ENCODE measurements at places on chromosomes 6 and 20.

DNA sequence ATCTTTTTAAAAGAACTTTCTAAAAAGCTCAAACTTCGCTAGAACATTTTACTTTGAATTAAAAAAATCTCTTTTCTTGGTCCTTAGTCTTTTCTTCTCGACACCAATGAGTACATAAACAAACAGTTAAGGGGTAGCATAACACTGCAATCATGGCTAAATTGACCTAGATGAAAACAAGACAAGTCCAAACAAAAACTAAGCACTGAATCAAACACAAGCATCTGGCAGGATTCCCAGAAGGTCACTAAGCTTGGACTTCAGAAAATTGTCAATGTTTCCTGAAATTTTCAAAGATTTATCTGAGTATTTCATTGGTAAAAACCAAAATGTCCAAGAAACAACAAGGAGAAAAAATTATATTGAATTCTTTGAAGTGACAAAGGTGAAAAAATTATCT is 5.0 kb downstream of the COL21A1 start:
- DNase-seq = no peak

DNA sequence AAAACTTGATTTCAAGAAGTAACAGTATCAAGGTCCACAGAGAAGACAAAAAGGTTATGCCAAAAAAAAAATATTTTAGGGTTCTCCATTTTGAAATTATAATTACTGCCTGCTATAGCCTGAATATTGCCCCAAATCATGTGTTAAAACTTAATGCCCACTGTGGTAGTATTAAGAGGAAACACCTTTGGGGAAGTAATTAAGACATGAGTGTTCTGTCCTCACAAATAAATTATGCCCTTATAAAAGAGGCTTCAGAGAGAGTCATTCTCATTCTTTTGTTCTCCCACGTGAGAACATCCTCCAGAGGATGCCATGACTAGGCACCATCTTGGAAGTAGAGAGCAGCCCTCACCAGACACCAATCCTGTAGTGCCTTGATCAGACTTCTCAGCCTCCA is 66.2 kb downstream of the GMDS start:
- DNase-seq = no peak

GRCh38 chr6:113854531-113855499 is 2.3 kb upstream of the MARCKS start:
- DNase-seq = peak; percentile 96

DNA sequence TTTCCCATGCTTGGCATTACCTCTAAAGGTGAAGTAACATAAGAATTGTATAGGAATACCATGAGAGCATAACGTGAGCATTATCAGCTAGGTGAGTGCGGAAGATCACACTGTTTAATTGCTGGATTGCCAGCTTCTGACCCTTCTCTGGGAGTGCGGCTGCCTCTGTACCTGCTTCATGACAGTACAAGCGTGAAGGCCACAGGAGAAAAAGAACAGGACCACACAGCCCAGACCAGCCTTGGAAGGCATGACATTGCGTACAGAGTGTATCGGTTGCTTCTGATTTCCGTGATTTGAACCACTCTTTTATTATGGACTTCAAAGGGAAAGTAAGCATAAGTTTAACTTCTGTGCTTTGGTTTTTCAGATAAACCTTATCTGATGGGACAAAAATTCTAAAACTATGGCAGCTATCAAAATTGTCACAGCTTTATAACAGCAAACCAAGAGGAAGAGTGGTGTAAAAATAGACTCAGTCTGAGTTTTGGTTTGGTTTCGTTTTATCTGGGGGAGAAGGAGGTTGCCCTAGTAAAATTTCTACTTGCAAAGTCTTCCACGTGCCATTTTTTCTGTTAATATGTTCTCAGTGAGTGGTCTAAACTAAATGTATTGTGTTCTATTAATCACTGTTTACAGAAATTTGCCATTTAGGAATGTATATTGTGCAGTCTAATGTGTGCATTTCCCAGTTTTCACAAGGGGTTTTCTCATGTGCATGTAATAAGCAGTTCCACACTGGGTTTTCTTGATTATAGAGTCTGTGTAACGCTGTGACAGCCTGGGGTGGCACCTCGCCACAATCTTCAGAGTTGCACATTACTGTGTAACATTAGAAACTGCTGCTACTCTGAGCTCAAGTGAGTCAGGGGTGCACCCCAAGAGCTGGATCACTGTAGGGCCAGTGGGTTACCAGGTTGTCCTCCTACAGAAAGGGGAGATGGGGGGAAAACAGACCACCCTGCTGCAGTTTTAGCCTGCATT is 97.3 kb downstream of the RPP40 start:
- no peak for DNase-seq

- peak; percentile 73 for DNase-seq
Observed at GRCh38 chr6:21310568-21311140, 282.9 kb upstream of the SOX4 start.

- no peak for DNase-seq
Observed at GRCh38 chr6:13528232-13528631, 40.8 kb upstream of the GFOD1 start.

DNA sequence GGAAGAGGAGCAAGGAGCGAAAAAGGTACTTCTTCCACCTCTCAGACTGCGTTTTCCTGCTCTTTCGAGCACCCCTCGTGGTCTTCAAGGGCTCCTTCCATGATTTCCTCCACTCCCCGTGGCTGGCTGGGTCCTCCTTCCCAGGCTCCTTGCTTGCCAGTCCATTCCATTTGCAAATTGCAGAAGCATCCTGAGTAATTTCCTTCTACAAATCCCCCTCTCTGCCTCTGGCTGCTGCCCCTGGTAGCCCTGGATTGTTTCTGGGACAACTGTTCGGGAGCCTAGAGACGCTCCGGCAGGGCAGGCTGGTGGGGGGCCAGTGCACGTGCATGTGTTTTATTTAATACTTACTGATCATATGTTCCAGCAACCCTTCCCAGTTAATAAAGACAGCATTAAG is 173.1 kb downstream of the ZMYND8 start:
- DNase-seq = no peak

GRCh38 chr6:1362643-1363042 is 26.7 kb upstream of the FOXF2 start:
- no peak for DNase-seq

DNA sequence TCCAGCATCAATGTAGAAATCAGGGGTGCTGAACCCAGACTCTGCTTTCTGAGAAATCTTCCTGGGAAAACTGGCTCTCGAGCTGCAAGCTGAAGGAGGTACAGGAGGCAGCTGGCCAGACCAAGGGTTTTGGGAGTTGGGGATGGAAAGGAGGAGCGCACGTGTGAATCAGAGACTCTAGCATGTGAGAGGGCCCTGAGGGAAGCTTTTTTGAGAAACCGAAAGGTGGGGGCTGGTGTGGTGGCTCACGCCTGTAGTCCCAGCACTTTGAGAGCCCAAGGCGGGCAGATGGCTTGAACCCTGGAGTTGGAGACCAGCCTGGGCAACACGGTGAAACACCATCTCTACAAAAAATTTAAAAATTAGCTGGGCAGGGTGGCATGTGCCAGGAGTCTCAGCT is 37.1 kb upstream of the EEF1E1 start:
- no peak for DNase-seq

DNA sequence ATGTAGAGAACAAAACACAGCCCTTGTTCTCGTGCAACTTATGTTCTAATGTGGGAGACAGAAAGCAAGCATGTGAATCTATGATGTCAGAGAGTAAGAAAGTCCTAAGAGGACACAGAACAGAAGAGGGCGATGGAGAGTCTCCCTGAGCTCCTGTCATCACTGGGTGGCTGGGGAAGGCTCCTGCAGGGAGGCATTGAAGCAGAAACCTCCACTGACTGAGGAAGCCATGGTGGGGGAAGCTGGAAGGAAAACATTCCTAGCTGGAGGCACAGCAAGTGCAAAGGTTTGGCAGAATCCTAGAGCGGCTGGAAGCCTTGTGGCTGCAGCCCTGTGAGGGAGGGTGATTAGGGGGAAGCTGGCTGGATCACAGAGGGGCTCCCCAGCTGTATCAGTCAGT is 248.0 kb downstream of the CDH26 start:
- peak; percentile 74 for DNase-seq

DNA sequence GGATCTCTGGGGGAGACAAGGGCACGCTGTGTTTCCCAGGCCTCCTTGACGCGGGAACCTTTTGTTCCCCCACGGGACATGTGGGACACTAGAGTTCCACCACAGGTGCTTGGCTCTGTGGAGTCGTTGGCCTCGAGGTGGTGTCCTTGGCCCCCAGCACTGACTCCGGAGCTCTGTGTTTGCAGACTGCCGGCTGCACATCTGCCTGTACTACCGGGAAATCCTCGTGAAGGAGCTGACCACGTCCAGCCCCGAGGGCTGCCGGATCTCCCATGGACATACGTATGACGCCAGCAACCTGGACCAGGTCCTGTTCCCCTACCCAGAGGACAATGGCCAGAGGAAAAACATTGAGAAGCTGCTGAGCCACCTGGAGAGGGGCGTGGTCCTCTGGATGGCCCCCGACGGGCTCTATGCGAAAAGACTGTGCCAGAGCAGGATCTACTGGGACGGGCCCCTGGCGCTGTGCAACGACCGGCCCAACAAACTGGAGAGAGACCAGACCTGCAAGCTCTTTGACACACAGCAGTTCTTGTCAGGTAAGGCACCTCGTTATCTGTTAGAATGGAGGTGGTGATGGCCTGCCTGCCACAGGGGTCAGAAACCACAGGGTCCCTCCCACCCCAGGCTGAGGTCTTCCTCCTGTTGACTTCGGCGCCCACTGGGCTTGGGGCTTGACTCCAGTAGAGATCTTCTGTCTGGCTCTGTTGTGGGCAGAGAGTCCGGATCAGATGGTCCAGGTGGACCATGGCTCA is 9.9 kb downstream of the IRF4 start:
- no peak for DNase-seq

DNA sequence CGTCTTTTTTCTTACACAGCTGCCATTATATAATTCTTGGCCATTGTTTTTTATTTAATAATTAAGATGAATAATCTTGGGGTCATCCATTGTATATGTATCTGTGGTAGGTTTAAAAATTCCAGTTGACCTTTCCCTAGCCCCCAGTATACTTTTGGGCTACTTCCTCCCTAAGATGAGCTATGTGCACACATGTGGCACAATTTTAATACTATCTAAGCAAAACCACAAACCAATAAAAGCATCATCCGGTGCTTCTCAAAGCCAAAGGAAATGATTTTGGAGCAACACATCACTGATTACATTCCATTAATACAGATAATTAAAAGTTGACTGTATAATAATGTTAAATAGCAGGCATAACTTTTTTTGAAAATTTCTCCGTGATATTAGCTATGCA is 161.2 kb downstream of the ATXN1 start:
- no peak for DNase-seq

DNA sequence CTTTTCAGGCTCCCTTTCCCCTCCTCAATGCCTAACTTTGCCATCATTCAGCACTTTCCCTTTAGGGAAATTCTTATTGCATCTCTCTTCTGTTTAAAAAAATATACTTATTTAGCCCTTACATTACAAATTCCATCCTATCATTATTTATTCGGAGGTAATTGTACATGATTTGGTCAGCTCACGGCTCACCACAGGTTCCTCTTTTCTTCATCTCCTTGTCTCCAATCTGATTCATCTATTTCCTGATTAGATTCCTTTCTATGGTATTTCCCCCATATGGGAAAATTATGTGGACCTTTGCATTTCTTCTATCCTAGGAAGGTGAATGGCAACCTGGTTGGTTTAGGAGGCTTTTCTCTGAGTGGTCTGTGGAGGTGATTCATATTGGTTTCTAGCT is 12.9 kb upstream of the EMILIN3 start:
- DNase-seq = no peak

DNA sequence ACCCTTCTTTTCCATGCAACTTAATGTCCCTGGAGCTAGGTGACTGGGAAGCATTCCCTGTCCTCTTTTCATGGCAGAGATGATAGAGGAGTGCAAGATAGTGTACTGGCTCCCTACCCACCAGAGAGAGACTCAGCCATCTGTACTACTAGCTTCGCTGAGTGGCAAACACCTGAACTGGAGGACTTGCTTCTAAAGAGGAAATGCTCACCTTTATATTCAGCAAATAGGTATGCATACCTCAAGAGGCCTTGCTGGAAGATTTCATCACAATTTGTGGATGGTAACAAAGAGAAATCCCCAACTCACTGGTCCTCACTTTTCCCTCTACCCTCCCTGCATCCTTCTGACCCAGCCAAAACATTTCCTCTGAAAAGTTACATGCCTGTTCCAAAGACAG is 124.1 kb downstream of the FOXA2 start:
- DNase-seq = no peak

DNA sequence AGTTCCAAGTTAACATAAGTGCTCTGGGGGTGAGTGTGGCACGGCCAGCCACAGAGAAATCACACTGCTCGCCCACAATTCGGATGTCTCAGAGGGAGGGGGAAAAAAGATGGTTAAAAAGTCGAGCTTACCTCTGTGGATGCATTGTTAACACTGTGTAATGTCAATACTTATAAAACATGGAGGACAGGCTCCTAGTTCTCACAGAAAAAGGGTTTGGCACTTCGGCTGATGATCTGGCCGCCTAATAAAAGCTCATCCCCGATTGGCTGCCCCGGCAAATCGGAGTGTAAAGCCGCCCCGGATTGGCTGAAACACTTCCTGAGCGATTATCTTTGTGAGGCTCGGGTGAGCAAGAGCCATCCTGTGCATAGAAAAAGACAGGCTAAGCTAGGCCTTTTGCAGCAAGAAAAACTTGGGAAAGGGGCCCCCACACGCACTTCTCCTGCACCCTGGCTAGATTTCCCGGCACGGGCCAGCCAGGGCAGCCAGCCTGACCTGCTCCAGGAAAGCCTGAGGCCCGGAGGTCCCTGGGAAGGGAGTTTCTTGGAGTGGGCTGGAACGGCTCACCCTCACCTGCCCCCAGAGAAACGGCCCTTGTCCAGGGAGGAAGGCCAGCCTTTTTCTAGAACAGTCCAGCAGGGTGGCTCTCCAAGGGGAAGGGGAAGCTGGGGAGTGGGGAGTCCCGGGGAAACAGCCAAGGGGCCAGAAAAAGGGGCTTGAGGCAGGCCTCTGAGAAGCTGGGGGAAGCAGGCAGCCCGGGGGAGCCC is at the start of gene ZMYND8:
Gene ZMYND8 (minus strand): TSS at position 174 of the 770 bp plus-strand sequence. CDS start 29 bp downstream, at position 145.
- peak; percentile 100 for DNase-seq
